ENCODE measurements at places on chromosomes 1 and 21.

- no peak for DNase-seq
Observed at GRCh38 chr1:24886241-24886640, 43.8 kb downstream of the RUNX3 start.

GRCh38 chr1:23436520-23437354, 12.2 kb upstream of the TCEA3 start:
- no peak for DNase-seq

GRCh38 chr1:6860401-6860800, 75.1 kb downstream of the CAMTA1 start:
- DNase-seq, result no peak

- DNase-seq, result no peak
Observed at GRCh38 chr21:33674226-33674625, 31.9 kb downstream of the ITSN1 start.

DNA sequence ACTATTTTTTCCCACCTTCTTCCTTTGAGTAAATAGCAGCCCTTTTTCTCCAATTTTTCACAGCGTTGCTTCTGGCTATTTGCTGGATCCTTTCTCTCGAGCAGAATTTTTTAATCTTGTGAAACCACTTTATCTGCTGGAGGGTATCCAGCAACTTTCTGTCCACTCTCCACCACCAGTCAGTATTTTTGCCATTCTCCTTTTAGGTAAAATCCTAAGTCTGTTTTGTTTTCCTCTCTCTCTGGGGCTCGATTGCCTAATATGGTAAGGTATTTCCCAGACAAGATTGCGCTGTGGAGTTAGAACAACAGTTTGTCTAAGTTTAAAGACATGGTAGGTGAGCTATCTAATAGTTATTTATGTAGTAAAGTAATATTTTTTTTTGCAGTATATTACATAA, 156.9 kb downstream of the PPP1R12B start:
- DNase-seq, result no peak
